ENCODE measurements at places on chromosomes 6 and 20.
A peak's percentile ranks its signal among the peaks of the same experiment; 100 is the strongest.

DNA sequence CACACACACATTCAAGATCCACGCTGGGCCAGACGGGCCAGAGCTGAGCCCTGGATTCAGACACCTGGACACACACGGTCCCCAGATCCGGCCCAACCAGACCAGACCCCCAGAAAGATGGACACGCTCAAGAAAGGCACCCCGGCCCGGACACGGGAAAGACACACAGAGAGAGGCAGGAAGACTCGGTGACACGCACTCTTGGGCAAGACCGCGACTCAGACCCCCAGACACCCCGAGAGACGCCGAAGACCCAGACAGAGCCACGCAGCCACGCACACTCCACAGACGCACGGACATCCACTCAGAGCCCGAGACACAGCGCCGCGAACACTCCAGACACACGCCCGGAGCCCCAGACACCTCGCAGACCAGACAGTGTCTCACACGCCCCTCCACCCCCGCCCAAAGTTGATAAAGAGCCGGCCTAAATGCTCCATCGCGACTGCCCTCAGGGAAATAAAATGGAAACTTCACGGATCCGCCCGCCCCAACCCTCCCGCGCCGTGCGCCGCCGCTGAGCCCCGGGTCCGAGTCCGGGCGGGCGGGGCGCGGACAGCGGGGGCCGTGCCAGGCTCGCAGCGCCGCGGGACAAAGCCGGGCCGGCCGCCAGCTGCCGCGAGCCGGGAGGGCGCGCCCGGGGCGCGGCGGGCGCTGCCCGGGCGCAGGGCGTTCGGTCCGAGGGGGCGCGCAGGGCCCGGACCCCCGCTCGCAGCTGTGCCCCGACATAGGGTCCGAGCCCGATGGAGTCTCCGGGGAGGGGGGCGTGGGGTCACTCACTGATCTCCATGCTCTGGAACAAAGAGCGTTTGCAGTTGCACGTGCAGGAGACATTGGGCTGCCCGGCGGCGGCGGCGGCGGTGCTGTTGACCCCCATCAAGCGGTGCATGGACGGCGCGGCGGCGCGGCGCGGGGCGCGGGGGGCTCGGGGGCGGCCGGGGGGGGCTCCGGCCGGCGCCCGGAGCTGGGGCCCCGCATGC, 831 bp downstream of the PMEPA1 start:
- DNase-seq, result peak; percentile 57

DNA sequence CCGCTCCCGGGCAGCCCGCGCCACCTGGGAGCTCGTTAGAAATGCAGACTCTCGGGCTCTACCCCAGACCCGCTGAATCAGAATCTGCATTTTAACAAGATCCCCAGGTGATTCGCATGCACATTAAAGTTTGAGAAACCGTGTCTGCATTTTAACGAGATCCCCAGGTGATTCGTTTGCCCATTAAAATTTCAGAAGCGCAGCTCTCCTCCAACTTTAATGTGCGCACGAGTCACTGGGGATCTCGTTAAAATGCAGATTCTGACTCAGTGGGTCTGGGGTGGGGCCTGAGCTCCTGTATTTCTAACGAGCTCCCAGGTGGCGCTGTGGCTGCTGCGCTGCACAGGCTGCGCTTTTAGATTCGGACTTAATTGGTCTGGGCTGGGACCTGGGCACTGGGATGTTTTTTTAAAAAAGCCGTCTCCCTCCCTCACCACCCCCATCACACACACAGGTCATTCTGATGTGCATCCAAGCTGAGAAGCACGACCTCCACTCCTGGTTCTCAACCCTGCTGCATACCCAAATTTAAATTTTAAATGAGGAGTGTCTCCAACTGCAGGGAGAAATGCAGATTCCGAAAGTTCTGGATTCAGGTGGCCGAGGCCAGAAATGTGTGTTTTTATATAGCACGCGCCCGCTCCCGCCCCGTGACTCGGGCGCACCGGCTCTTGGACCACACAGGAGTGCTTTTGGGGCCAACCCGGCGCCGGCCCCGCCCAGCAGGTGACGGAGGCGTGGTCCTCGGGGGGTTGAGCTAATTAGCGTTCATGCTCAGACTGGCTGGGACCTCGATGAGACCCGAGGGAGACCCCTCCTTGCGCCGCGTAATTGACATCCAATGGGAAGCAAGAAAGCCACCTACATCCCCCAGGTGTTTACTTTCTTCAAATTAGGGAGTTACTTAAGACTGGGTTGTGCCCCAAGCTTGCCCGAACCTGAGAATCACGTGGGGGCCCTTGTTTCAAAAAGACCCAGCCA, 85.8 kb downstream of the ZFP64 start:
- DNase-seq, result peak; percentile 4

- no peak for DNase-seq
Observed at GRCh38 chr6:111534231-111534751, 51.3 kb upstream of the REV3L start.

DNA sequence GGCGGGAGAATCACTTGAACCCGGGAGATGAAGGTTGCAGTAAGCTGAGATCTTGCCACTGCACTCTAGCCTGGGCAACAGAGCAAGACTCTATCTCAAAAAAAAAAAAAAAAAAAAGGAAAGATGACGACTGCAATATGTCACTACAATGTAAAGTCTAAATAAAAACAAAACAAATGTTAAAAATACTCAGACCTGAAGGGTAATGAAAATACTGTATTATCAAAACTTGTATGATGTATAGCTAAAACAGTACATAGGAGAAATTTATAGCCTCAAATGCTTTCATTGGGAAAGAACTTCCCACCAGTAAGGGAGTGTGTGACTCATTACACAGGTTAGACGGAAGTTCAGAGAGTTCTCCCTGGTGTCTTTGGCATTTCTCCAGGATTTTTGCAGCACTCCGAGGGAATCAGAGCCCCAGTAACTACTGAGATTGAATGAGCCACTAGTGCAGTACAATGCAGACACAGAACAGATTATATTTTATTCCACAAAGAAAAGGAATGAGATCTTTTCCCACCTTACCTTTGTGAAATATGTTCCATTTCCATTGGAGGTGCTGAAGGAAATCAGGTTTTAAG, 12.5 kb upstream of the RALGAPB start:
- DNase-seq, result no peak

DNA sequence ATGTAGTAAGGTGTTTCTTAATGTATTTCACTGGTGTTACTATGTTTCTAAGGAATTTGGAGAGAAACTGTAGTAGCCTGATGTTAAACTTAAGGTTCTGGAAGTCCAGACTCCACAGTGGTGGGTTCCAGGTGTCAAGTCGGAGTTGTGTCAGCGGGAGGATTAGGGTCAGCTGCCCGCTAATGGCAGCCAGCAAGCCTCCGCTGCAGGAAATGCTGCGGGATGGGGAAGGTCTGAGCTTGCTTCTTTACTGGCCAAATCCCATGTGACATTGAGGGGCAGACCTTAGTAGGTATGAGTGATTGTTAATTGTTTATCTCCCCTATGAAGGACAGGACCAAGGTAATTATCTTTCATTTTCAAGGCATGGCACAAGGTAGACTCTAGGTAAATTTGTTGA, 3.7 kb upstream of the ARID1B start:
- no peak for DNase-seq

DNA sequence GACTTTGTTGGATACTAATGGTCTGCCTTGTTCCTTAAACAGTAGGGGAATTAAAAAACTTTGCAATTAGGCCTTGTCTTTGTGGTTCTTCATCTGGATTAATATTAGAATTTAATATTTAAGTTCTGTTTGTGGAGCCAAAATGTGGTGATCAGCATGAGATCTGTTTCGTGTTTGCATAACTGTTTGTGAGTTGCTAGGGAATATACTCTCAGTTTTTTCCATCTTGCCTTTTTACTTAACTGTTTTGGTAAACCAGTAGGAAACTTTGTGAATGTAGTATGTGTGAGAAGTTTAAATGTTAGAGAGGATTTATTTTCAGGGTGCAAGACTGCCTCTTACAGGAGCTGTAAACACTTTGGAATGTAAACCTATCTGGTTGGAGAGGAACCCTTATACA, 35.6 kb downstream of the LRRC1 start:
- no peak for DNase-seq

DNA sequence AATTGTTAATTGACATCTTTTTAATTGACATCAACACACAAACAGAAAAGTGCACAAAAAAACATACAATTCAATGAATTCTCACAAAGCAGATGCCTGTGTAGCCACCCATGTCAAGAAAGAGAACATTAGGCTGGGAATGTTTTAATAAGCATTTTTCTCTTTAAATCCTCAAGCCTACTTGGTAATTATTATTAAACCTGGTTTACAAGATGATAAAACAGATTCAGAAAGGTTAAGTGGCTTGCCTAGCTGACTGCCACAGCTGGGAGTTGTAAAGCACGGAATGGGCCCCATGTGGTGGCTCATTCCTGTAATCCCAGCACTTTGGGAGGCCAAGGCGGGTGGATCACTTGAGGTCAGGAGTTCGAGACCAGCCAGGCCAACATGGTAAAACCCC, 90.0 kb upstream of the AKAP12 start:
- no peak for DNase-seq

DNA sequence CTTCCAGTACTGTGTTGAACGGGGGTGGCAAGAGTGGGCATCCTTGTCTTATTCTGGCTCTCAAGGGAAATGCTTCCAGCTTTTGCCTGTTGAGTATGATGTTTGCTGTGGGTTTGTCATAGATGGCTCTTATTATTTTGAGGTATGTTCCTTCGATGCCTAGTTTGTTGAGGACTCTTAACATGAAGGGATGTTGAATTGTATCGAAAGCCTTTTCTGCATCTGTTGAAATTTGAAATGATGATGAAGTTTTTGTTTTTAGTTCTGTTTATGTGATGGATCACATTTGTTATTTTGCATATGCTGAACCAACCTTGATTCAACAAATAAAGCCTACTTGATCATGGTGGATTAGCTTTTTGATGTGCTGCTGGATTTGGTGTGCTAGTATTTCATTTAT, 48.0 kb downstream of the RPRD1B start:
- DNase-seq, result no peak

- DNase-seq, result no peak
Observed at GRCh38 chr20:18983796-18984195, 170.2 kb downstream of the SCP2D1 start.

- DNase-seq, result no peak
Observed at GRCh38 chr6:33772082-33772830, 16.7 kb downstream of the LEMD2 start.

- DNase-seq, result no peak
Observed at GRCh38 chr6:26157251-26158075, 70.2 kb downstream of the HFE start.

- no peak for DNase-seq
Observed at GRCh38 chr6:11189865-11190624, 42.4 kb downstream of the NEDD9 start.

DNA sequence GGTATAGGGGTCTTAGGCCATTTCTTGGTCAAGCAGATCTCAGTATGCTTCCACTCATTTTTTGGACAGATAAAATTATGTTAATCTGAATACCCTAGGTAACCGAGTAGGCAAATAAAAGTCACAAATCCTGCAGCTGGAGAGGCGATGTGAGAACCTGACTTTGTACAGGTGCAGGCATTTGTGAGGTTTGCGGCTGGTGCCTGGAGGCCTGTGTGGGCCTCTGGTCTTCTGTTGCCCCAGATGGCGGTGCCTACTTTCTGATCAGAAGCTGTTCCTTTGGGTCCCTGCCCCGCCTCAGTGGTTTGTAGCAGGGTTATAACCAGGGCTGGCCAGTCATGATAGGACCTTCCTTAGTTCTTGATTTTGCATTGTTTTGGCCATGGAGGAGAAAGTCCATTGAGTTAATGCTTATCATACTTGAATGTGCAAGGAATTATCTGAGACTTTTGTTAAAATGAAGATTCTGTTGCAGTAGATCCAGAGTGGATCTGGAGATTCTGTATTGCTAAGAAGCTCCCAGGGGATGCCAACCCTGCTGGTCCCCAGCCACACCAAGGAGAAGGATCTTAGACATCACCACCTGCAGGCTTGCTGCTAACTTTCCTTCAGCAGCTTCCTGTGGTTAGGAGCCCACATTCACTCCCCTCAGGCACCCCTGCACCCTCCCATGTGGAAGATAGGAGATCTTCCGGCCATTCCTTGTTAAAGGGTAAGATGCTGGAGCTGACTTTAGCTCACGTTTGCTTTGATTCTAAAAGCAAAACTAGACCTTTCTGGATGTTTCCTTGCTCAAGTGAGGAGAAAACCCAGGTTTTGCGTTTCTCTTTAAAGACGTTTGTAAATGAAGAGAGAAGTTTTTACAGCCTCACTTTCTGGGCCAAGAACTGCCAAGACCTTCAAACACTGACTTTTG, 50.7 kb downstream of the LRRC1 start:
- DNase-seq, result no peak

- no peak for DNase-seq
Observed at GRCh38 chr20:63156221-63156671, 59.7 kb downstream of the YTHDF1 start.

DNA sequence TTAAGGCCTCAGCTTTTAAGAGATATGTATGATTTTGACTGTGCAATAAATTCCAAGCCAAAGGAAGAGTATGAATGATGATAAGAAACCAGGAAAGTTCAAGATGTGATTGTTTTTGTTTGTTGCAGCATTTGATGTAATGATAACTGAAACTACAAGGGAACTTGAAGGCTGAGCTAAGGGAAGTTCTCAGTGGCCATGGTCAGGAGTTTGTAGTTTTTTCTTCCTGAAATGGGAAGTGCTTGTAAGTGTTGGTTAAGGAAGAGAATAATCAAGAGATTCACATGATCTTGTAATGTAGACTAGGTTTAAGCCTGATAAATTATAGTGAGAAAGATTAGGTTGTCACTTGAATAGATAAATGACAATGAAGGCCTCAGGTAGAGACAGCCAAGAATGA, 53.4 kb downstream of the PTCHD4 start:
- no peak for DNase-seq

- no peak for DNase-seq
Observed at GRCh38 chr20:50630578-50631263, 60.6 kb downstream of the RIPOR3 start.

GRCh38 chr6:81772741-81773140, 20.3 kb upstream of the TENT5A start:
- DNase-seq, result no peak

DNA sequence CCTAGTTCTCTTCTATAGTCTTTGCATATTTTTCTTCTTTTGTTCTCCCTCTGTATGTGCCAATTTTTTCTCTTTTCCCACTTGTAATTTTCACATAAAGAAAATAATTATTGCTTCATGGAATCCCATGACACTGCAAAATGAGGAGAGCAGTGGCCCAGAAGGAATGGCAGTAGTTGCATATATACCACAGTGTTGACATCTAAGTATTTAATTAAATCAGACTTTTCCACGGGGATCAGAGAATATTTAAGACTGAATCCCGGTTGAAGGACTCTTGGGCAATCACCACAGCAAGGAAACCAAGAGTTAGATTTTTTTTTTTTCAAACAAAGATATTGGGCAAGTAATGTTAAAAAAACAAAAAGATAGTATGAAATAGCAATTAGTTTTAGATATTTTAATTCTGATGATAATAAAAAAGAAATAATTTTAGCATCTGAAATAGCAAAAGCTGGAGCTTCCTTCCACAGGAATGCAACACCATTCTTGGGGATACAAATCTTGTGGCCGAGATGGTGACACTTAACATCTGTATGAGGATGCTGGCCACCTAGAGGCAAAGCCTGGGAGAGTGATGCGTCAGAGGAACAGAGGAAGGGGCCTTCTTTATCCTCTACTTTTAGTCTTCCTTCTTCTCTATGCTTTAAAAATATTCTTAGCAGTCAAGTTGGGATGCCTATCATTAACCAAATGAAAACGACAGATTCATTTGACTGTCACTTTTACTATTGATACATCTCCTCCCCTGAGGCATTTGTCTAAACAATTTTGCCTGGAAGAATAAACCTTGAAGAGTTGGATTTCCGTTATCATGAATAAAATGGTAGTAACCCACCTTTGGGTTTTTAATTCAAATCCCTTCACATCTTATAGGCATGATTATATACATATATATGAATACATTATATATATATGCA, 356.2 kb downstream of the GJA1 start:
- no peak for DNase-seq

- no peak for DNase-seq
Observed at GRCh38 chr20:44344723-44345122, 7.9 kb downstream of the R3HDML start.
